ENCODE measurements at places on chromosomes 4 and X.

GRCh38 chrX:7146703-7147412 is 654 bp upstream of the STS start:
- peak; percentile 13 for DNase-seq

DNA sequence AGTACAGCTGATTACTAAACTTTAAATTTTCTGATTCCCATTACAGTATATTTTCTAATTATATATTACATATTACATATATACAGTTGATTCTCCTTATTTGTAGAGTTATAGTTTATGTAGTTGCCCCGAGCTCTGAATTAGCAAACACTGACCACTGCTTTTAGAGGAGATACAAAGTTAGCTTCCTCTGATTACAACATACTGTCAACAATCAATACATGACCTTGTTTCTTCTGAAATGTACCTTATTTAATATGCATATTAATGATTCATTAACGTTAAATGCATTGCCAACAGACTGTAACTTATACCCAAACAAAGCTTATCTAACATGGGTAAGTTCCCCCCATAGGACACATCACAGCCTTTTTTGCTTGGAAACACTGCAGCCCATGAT is 81.5 kb downstream of the ATP10D start:
- DNase-seq, result no peak

DNA sequence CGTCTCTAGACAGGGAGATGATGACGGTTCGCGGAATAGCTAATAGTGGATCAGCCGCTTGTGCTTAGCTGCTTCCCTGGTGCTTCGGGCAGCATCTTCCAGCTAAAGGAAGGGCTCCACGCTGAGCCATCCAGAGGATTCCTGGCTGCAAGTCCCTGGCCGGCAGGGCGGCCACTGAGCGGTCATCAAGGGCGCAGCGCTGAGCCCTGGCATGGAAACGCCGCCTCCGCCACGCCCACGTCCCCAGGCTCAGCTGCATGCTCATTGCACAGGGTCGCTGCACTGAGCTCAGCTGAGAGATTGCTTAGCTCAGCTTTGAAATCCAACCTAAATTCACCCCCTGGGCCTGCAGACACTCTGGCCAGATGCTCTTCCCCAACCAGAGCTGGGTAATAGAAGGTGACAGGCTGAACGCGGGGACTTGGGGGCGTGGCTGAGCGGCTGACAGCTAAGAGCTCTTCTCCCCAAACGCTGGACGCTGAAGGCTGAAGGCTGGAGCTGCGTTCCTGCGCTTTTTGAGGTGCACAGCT is 118.2 kb upstream of the KIT start:
- no peak for DNase-seq

DNA sequence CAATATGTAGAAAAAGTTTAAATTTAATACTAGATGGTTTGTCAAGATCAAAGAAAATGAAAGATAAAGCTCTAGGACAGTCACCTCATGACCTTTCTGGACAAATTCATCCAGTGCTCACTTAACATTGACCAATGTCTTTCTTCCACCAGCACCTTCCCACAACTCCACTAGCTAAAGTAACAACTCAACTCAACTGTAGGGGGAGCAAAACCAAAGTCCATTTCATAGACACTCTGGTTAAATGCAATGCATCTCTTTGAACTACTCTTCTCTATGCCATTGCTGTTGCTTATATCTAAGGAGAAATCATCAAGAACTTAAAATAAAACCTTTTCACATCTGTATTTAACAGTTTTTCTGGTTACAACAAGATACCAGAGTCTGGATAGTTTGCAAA is 25.1 kb downstream of the UGT2B4 start:
- no peak for DNase-seq

- no peak for DNase-seq
Measured at GRCh38 chrX:15217161-15217560, 52.7 kb downstream of the ASB9 start.

- no peak for DNase-seq
Measured at GRCh38 chr4:101192244-101192643, 155.1 kb downstream of the PPP3CA start.

DNA sequence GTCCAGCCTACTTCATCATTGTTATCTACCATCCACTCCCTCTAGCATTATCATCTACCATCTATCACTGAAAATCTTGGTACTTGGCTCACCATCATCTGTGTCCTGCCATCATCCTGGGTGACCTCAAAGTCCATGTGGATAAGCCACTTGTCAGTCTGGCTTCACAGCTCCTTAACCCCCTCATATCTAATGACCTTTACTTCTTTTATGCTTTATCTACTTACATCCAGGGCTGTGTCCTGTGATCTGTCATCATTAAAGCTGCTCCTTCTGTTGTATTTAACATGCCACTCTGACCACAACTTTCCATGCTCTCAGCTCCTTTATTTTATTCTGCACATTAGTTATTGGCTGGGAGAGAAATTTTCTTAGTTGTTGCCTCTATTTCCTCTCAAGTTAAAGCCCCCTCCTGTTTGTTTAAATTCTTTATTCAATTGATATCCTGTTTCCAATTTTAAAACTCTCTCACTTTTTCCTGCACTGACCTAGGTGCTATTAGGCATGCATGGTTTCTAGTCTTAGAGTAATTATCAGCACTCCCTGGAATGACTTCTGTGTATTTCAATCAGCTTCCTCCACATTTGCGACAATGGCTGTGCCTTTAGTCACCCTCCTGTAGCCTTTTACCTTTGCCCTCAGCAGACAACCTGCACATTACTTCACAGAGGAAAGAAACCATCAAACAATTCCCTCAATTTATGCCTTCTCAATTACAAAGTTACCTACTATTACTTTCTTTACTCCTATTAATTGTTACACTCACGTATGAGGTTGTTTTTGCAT is 8.1 kb upstream of the FABP2 start:
- no peak for DNase-seq

GRCh38 chr4:151784706-151785105 is 23.9 kb upstream of the GATB start:
- no peak for DNase-seq

- DNase-seq, result no peak
Measured at GRCh38 chr4:27009539-27009938, 148.9 kb downstream of the STIM2 start.

DNA sequence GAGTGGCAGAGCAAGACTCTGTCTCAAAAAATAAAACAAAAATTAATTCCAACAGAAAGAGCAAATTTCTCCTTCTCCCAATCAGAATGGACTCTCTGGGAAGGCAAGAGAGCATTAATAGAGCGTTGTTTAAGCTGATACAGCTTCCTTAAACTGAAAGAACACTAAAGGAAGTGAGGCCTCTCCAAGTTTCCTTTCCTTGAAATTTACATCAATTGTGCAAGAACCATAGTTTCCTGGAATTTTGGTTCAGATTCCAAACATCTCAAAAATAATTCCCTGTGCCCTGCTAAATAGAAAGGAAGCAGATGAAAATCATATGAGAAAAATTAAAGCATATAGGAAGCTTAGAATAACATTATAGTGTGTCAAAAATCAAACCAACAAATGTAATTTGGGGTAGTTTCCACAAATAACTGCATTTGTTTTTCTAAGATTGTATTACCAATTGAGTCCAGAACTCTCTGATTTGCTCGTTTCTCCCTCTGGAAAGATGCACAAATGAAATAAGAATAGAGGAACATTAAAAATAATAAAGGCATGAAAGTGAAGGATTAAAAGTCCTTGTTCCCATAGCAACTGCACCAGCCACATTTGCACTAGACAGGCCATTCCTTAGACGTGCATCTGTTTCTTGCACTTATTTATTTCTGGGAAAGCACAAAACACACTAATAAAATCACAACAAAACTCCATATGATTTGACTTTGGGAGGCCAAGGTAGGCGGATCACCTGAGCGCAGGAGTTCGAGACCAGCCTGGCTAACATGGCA is 3.7 kb upstream of the FAM241A start:
- no peak for DNase-seq

GRCh38 chrX:45743081-45743533 is 542.4 kb upstream of the DIPK2B start:
- no peak for DNase-seq

GRCh38 chr4:160546201-160546600 is 1443.3 kb downstream of the RAPGEF2 start:
- DNase-seq, result no peak

DNA sequence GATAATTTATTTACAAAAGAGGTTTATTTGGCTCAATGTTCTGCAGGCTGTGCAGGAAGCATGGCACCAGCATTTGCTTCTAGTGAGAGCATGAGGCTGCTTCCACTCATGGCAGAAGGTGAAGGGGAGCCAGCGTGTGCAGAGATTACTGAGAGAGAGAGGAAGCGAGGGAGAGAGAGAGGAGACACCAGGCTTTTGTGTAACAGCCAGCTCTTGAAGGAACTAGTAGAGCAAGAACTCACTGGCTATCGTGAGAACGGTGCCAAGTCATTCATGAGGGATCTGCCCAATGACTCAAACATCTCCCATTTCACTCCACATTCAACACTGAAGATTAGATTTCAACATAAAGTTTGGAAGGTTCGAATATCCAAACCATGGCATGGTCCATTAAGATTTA is 12.7 kb downstream of the GUCY1A1 start:
- DNase-seq, result no peak

- no peak for DNase-seq
Measured at GRCh38 chr4:65670331-65671031, at the start of gene EPHA5. Gene EPHA5, minus strand, starts transcription at chr4:65670489. Its CDS starts 747 bp downstream, at chr4:65669742.

DNA sequence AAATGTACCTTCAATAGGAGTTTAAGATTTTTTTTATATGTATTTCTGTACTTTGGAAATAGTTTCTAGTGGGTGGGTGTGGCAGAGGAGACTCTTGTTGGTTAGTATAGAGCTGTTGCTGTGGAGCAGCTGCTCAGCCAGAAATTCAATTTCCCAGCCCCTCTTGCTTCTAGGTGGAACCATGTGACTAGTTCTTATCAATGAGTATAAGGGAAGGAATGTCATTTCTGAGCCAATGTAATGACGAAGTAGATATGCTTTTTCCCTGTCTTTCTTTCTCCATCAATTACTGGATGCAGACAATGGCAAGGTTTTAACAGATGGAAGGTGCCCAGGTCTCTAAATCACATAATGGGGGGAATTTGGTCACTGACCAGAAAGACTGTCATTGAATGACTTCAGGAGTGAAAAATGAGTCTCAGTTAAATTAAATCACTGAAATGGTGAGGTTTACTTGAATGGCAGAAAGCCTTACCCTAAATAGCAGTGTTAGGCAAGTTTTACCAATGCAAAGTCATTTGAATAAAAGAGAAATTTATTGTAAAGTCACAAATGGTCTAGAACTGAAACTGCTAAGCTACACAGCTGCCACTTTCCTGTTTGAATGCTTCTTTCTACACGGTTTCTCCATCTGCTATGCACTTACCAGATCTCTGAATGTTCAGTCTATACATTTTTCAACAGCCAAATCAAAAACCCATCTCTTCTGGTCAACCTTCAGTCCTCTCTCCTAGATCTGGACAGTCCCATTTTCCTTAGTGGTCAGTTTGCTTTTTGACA is 795.4 kb upstream of the MAGEB2 start:
- no peak for DNase-seq
